ENCODE measurements at places on chromosomes 4 and X.

GRCh38 chr4:98828801-98829200 is 100.1 kb downstream of the EIF4E start:
- no peak for DNase-seq

- DNase-seq: no peak
Observed at GRCh38 chr4:96326846-96327245, 487.0 kb downstream of the PDHA2 start.

GRCh38 chrX:50812995-50813842 is 775 bp downstream of the SHROOM4 start:
- DNase-seq: no peak

- no peak for DNase-seq
Observed at GRCh38 chrX:29870608-29871007, 344.8 kb upstream of the MAGEB2 start.

DNA sequence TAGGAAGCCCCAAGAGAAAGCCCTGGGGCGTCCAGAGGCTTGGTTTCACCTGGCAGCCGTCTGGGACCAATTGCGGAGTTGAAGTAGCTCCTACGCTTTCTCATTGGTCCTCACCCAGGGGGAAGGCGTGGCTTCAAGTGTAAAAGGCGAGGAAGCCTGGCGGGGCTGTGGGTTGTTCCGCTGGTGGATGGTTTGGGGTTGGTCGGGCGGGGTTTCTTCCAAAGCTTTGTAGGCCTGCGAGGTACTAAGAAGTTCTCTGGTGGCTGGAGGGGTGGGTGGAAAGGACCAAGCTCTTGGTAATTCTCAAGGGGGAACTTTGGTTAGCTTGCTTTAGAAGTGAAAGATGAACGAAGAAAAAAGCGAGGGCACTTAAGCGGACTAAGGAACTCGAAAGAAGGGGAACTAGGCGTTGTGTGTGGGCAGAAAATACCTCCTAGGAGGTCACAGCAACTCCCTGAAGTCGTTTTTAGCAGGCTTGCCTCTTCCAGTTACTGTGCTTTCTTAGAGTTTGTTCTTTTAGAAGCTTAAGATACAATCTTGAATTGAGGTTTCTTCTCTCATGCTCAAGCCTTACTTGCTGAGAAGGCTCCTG is 36.6 kb downstream of the CCNG2 start:
- peak; percentile 21 for DNase-seq

- no peak for DNase-seq
Observed at GRCh38 chr4:138035781-138036258, 206.3 kb downstream of the SLC7A11 start.

- DNase-seq: no peak
Observed at GRCh38 chr4:78529569-78530209, 21.9 kb upstream of the ANXA3 start.

DNA sequence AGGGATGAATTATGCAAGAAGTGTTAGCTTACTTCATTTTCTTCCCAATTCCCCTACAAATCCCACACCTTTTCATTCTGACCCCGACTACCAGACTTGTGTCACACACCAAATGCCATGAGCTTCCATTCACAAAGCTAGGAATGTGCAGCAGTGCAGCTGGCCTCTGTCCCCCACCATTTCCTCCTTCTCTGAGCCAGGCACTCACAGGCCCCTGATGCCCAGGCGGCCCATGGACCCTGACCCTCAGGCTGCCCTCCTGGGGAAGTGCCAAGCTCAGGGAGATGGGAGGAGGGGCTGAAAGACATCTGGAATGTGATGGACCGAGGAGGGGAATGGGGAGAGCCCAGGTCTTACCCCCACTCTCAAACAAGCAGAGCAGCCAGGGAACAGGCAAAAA is 67.0 kb upstream of the BCOR start:
- no peak for DNase-seq

DNA sequence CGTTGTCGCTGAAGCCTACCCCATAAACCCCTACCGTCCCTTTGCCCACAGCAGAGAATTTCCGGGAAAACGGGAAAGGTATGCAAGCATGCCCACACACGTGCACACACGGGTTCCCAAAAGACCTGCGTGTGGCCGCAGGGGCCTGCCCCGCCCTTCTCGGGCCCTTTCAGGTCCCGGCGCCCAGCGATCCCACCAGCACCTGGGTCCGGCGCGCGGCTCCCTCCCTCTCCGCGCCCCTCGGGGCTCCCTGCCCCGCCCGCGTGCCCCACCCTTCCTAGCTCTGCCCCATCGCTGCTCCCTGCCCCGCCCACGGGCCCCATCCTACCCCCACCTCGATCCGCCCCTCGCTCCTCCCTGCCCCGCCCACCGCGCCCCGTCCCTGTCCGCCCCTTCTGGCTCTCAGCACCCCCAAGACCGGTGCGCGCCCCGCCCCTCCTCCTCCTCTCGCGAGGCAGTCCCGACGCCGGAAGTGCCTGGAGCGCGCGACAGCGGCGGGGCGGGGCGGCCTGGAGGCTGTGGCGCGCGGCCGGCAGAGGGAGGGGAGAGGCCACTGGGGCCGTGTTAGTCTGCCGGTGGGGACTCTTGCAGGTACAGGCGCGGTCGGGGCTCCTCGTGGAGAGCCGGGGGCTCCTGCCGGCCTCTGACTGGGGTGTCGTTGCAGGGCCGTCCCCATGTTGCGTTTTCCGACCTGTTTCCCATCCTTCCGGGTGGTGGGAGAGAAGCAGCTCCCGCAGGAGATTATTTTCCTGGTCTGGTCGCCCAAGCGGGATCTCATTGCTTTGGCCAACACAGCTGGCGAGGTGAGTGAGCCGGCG is at the start of gene ANAPC4:
ANAPC4 (plus strand) TSS at position 510 of the 818 bp plus-strand sequence; CDS start at position 675, 165 bp downstream.
- peak; percentile 87 for DNase-seq

DNA sequence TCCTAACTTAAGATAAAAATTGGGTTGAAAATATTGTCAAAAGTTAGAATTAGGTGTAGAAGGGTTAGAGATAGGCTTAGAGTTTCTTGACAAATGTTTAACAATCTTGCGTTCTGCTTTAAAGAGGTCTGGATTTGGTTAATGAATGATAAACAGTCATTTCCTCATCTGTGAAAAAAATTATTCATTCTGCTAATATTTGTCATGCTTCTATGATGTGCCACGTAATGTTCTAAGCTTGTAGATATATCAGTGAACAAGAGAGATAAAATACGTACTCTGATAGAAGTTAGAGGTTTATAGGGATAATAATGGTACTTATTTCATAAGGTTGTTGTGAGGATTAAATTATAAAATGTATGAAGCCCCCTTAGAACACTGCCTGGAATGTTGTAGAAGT is 443.0 kb upstream of the GALNT7 start:
- no peak for DNase-seq

DNA sequence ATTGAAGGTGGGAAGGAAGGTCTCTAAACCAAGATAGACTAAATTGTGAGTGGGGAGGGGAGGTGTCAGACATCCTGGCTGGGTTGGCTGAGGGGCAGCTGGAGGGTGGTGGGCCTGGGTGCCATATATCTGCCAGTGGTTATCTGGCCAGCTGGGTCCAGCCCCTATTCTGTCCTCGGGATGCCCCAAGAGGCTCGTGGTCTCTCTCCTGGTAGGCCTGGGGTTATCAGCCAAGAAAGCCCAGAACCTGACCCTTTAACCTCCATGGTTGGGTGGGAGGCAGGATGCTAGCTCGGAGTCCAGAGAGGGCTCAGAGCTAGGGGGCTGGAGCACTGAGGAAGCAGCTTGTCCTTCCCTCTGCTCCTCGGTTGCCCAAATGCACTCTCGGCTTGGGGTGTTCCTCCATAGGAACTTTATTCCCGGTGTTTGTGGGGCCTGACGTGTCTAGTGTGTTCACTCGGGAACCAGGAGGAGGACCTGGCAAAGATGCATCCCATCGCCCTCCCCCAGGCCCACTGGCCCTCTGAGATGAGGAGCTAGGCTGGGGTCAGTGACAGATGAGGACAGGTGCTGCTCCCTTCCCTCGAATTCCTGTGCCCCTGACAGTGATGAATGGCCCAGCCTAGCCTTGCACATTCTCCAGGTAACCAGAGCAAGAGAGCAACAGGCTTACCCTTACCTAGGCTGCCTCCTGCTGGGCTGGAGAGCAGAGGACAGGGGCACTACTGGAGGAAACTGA is 5.2 kb upstream of the EFNB1 start:
- no peak for DNase-seq

- DNase-seq: no peak
Observed at GRCh38 chr4:122469457-122469856, 12.9 kb upstream of the IL2 start.

- DNase-seq: no peak
Observed at GRCh38 chrX:1491851-1492349, 39.2 kb upstream of the ASMTL start.

DNA sequence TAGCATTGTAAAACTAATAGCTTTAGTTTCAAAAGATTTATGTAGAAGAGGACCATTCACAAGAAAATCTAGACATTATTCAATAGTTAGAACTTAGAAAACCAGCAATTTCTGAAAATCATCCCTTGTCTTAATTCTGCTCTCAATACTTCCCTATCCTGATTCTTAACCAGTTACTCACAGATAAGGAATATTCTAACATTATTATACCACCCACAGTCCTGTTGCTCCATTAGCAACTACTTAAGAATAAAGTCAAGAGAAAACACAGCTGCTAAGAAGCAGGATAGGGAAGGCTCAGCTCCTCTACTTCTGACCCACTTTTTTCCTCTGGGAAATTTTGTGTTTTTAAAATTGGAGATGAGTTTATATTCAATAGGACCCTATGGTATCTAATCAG is 47.7 kb downstream of the PHKA1 start:
- DNase-seq: no peak

- no peak for DNase-seq
Observed at GRCh38 chrX:56758456-56758855, 29.4 kb downstream of the NBDY start.

DNA sequence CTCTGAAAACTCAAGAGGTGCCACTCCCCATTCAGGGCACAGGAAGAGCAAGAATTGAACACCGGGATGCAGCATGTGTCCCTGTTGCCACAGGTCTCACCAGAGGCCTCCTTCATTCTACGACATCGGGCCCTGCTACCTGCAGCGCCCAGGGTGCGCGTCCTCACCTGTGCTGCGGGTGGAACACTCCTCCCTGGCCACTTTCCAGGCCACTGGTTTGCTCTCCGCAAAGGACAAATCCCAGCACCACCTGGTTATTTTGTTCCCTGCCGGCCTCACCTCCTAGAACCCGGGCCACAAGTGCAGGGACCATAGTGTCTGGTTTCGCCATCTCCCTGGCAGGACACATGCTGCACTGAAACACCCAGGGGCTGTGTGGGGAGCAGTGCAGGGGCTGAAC is 14.3 kb upstream of the FAM3A start:
- no peak for DNase-seq

DNA sequence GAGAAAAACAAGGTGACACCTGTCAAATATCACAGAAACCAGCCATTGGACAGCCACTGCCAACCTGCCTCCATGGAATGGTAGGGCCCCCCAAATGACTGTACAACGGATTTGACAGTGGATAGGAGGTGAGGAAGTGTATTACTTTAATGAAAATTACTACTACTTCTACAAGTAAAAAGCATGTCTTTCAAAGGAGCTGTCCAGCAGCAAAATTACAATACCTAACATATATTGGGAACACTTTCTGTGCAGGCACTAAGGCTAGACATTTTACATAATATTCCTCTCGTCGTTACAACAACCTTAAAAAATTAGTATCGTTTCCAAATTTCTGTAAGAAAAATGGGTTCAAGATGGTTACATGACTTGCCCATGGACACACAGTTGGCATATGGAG is 14.9 kb downstream of the PPP3CA start:
- no peak for DNase-seq

DNA sequence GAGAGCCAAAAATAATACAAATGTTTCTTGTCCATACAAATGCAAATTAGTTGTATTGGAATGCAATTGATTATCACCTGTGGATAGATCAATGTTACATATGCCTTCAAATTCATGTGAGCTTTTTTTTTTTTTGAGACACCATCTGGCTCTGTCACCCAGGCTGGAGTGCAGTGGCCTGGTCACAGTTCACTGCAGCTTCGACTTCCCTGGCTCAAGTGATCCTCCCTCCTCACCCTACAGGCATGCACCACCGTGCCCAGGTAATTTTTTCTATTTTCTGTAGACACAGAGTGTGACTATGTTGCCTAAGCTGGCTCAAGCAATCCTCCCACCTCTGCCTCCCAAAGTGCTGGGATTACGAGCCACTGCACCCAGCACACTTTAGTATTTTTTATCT is 38.6 kb upstream of the TMEM184C start:
- no peak for DNase-seq

GRCh38 chr4:112284166-112284565 is 1.5 kb downstream of the TIFA start:
- DNase-seq: no peak

GRCh38 chr4:1361431-1361830 is 14.4 kb downstream of the UVSSA start:
- no peak for DNase-seq

- DNase-seq: no peak
Observed at GRCh38 chrX:16063141-16063540, 60.2 kb upstream of the GRPR start.

DNA sequence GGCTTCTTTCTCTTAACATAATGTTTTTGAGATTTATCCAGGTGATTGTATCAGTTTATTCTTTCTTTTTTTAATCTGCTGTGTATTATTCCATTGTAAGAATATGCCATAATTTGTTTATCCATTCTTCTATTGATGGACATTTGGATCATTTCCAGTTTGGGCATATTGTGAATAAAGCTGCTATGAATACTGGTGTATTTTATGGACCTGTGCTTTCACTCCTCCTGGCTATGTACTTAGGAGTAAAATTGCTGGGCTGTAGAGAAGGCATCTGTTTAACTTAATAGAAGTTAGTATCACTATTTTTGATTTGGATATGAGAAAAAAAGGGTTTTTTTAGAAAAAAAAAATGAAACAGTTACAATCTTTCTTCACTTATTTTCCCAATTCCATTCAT is 50.0 kb upstream of the FAM9C start:
- no peak for DNase-seq

GRCh38 chr4:14168919-14169318 is 541.4 kb upstream of the BOD1L1 start:
- DNase-seq: no peak

DNA sequence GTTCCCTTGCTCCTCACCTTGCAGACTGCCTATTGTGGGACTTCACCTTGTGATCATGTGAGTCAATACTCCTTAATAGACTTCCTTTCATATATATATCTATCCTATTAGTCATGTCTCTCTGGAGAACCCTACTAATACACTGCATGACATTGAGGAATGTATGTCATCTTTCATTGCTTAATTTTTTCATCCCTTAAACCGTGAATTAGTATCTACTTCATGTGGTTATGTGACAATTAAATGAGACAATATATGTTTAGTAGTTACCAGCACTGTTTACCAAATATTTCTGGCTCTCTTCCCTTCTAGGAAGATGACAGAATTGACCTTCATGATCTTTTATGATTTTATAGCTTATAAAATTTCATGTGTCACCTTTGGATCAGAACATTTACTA is 759.5 kb downstream of the GRXCR1 start:
- DNase-seq: no peak

- DNase-seq: no peak
Observed at GRCh38 chr4:150318971-150319370, 240.7 kb downstream of the DCLK2 start.

DNA sequence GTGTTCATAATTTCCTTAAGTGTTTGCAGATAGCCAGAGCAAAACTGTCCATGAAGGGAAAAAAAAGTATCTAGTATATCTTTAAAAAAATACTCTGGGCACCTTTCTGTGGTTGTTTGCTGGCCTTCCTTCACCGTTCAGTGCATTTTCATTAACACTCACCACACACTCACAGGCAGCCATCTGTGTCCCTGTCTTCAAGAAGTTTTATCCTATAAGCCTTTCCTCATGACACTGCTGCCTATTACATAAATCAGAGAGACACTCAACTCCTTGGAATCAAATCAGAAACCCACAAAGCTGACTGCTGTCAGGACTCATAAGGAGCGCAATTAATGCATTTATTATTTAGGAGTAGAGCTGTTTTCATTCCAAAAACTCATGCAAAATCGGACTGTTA is 1720.2 kb downstream of the PCDH7 start:
- DNase-seq: no peak

- DNase-seq: no peak
Observed at GRCh38 chr4:22667332-22667940, 25.3 kb upstream of the GBA3 start.
